ENCODE measurements at places on chromosomes 6 and 20.

- no peak for DNase-seq
Measured at GRCh38 chr6:166747644-166748595, 120.9 kb upstream of the RPS6KA2 start.

DNA sequence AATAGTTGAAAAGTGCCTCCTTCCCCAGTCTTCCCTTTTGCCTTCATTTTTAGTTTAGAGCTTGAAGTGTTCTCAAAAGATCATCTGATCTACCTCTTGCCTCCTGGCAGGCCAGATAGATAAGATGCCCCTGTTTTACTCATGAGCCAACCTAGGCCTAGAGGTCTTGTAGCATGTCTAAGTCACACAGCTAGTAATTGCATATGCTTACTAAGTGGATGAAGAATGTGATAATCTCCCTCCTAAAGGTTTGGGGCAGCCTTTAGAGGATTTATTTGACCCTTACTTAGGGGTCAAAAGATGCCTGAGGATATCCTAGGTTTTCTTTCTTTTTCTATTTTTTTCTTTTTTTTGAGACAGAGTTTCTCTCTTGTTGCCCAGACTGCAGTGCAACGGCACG lies 2.1 kb downstream of the C6orf141 start:
- no peak for DNase-seq

- no peak for DNase-seq
Measured at GRCh38 chr20:34880215-34880850, 3.9 kb downstream of the ACSS2 start.

DNA sequence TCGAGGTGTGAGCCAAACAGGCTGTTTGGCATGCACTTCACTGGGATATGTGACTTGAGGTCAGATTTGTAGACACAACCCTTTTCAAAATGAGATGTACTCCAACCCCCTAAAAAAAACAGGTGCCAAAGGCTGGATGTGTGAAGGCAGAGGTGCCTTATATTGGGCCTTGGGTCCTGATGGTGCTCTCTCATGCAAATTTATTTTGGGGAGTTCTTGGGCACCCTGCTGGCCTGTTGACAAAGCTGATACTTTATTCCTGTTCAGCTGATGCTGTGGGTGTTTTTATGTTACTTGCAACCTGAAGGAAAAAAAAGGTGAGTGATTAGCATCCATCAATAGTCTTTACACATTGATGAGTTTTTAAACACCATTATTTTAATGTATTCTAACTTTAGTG lies 121.5 kb downstream of the DNAH8 start:
- no peak for DNase-seq

DNA sequence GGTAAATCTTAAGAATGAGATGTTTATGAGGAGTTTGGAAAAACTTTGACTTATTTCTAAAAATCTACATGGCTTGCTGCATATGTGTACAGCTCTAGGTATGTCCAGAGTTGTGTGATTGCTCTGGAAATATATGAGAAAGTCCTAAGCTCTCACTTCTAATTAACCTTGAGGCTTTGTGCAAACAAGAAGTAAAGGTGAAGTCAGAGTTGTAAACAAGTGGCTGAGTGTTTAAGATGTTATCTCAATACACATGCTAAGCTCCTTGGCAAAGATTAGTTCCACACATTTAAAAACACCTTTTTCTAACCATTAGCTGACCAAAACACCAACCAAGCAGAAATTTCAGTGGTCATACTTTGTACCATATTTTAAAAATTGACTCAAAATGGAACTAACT lies 684.2 kb downstream of the HTR1B start:
- no peak for DNase-seq

- DNase-seq, result no peak
Measured at GRCh38 chr6:50305660-50306059, 255.9 kb upstream of the DEFB112 start.

DNA sequence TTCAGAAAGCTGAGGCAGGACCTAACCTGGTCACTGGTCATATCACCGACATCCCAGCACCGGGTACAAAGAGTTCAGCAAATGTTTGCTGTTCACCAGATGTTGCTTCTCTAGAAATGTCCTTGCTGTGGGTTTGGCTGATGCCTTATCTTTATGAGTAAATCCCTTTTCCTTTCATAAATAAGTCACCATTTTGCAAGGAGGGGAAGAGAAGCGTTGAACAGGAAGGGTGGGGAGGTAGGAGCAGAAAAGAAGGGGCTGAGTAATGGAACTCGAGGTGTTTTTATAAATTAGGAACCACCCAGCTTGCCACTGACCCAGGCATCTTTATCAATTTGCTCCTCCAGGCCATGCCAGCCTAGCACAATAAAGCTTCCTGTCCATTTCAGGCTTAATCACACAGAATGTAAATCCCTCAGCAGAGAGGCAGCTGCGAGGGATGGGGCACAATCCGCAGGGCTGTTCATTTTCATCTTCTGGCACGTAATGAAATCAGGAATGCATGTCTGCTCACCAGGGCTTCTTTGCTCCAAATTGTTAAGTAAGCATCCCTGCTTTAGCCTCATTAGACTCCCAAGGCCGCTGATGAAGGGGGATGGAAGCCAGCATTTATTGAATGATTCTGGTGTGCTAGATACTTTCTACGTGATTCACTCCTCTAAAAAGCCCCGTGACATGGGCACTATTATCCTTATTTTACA lies 371.9 kb upstream of the CHD6 start:
- no peak for DNase-seq

DNA sequence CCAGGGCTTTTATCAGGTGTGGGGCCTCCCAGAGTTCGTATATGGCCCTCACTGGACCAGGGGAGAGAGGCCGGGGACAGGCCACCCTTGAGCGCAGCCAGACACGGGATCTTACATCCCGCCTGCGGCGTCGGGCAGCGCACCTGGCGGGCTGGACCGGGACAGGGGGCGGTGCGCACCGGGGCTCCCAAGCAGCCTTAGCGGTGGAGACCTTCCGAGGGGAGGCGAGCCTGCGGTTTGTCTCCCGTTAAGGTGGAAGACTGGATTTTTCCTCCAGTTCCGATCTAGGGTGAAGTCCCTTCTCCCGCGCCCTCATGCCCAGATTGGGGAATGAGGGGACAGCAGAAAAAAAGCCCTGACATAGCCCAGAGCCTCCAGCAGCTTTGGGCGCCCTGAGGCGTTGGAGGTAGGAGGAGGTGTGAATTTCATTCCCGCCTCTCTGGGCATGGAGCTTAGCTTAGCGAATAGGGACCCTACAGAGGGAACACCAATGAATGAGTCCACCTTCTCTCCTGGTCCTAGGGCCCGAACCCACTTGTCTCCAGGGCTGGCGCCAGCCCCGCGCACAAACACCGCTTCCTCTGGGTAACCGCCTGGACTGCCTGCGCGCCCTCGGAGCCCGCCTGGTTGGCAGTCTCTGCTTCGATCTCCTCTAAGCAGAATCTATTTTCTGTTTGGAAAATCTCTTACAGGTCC lies 6.7 kb upstream of the LAMP5 start:
- DNase-seq, result no peak

DNA sequence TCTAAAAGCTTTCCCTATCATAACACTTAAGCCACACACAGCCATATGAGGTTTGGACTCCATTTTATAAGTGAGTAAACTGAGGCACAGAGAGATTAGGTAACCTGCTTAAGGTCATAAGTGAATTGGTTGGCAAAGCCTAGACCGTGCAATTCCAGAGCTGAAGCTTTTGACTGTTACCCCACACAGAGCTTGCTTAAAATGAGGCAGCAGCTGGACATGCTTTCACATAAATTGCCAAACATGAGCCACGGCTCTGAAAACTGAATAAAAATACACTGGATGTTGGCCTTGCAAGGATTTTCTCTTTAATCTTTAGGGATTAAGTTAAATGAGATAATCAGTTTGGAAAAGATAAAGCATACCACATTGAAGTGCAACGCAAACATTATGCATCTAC lies 2.5 kb downstream of the RIPOR2 start:
- DNase-seq, result no peak
